ENCODE measurements at places on chromosomes 5 and 9.

DNA sequence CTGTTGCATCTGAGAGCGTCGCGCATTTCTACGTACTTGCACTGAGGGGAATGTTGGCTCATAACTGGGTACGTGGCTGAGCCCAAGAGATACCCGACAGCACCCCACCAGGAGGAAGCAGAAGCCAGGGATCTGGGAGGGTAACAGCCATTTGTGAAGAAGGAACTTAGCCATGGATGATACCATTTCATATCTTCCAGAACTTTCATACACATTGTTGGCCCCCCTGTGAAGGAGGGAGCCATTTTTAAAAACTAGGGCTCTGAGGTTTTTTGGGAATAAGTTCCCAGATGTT, 101.4 kb upstream of the SLC44A1 start:
- DNase-seq, result no peak

GRCh38 chr9:37300620-37301019, 121.9 kb upstream of the GRHPR start:
- DNase-seq, result no peak

DNA sequence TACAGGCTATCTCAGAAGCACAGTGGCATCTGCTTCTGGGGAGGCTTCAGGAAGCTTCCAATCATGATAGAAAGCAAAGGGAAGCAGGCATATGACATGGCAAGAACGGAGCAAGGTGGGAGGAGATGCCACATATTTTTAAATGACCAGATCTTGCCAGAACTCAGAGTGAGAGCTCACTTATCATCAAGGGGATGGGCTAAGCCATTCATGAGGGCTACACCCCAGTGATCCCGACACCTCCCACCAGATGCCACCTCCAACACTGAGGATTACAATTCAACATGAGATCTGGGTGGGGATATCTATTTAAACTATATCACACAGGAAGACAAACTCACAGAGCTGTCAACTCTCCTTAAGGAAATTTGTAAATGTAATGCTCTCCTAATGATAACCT, 258.8 kb downstream of the SPOCK1 start:
- no peak for DNase-seq

DNA sequence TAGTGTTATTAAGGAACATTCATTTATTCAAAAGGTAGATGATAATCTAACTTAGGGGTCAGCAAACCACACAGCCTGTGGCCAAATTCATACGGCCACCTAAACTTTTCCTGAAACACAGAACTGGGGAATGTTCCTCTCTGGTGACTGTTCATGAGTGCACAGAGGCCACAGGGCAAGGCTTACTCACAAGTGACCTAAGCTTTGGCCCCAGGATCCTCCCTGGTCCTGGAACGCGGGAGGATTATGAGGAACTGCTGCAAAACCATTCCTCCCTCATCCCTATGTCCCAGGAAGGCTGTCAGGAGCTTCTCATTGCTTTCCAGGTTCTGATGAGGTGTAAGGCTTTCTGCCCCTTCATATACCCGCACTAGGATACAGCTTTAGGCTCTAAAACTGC, 397.6 kb downstream of the SEMA5A start:
- no peak for DNase-seq

GRCh38 chr5:54309691-54310432, 511 bp downstream of the ARL15 start:
- peak; percentile 29 for DNase-seq

DNA sequence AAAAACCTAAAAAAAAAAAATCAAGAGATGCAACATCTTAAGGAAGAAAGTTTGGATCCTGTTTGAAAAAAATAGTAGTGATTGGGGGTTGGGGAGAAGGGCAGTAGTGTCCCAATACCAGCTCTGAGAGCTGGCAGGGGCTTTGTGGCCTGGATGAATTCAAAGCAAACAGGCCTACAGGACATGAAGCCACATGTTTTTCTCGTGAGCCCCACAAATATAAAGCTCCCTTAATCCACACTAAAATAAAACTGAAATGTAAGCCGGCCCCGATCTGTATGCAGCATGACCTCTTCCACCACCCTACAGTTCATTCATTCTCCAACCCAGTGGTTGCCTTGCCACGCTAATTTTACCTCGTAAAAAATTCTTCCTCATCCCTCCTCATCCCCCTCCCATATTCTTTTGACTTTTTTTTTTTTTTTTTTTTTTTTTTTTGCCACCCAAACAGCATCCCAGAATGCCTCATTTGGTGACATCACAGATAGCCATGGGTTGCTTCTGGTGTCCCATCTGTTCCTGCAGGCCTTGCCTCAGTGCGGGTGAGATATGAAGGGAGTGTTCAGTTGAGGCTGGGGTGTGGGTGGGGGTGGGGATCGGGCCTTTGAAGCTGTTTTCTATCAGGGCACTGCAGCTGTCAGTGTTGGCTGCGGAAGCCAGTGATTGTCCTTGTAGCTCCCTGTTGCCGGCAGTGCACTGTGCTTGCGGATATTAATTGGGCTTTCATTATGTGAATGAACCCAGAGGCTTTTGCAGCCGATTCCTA, 81.6 kb upstream of the NFIB start:
- DNase-seq, result no peak

DNA sequence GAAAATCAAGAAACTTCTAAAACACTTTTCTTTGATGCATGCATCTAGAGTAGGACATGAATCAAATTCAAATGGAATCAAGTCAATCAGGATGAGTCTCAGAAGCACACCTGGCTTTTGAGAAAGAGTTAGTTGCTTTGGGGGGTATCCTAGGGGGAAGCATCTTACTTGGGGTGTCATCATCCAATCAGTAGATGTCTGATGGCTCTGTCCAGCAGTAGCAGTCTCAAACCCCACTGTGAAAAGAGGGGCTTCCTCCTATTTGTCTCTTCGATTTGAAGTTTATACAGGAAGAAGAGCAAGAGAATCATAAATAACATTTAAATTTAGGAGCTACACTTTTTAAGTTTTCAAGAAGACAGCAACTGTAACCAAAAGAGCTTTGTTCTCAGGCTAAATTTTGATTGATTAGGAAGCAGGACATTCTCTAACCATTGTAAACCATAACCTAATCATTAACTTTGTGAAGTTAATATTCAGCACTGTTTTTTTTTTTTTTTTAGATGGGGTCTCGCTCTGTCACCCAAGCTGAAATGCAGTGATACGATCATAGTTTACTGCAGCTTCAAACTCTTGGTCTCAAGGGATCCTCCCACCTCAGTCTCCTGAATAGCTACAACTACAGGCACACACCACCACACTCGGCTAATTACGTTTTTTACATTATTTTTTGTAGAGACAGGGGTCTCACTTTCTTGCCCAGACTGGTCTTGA, 614.7 kb downstream of the CSNK1G3 start:
- no peak for DNase-seq

GRCh38 chr5:171418982-171419687, at the start of gene FGF18:
TSS of gene FGF18 (plus strand) at chr5:171419647. CDS start at chr5:171420200, 553 bp downstream.
- peak; percentile 36 for DNase-seq

- DNase-seq, result no peak
These were observed 52.1 kb downstream of the C9orf50 start for GRCh38 chr9:129568560-129569501.

DNA sequence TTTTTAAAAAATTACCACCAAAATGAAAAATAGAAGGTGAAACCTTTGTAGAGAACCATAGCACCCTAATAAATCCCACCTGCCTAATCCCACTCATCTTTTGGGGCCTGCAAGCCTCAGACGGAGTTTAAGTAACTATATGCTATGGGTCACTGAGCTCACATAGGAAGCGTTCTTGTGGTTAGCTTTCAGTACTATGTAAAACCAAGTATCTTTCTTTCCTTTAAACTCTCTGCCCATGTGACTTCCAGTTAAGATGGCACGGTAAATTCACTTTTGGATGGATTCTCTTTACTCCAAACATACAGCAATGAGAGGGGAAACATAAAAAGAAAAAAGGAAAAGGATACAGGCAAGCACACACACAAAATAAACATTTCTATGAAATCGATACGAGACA, 50.9 kb downstream of the FANCC start:
- no peak for DNase-seq

DNA sequence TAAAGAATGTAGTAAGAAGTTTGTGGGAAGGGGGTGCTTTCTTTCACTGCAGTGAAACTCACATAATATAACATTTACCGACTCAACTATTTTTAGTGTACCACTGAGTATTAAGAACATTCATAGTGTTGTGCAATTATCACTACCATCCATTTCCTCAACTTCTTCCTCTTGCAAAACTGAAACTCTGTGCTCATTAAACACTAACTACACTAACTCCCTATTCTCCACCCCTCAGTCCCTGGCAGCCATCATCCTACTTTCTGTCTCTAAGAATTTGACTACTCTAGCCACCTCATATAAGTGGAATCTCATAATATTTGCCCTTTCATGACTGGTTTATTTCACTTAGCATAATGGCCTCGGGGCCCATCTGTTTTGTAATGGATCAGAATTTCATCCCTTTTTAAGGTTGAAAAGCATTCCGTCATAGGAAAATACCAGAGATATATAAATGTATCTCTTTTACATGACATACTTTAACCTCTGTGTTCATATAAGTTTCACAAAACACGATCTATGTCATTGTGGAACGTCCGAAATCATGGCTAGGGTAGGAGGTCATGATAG, 56.3 kb upstream of the DIRAS2 start:
- no peak for DNase-seq

DNA sequence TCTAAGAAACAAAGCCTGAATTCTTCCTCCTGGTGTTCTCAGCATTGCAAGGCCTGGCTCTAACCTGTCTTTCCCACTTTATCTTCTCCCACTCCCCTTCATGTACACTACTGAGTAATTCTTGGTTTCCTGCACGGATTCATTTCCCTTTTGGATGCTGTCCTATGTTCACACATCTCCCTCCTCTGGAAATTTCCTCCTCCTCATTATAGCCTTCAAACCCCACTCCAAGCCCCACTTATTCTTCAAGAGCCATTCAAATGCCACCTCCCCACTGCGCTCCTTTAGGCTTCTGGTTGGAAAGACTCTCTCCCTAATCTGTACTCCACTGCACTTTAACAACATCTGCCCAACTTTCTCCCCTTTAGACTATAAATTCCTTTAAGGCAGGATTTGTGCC, 28.2 kb upstream of the C5orf63 start:
- DNase-seq, result peak; percentile 11

DNA sequence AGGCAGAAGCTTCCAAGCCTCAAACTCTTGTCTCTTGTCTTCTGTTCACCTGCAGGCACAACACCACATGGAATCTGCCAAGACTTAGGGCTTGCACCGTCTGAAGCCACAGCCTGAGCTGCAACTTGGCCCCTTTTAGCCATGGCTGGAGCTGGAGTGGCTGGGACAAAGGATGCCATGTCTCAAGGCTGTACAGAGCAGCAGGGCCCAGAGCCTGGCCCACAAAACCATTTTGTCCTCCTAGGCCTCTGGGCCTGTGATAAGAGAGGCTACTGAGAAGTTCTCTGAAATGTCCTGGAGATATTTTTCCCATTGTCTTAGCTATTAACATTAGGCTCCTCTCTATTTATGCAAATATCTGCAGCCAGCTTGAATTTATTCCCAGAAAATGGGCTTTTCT, 330.8 kb downstream of the DTWD2 start:
- DNase-seq, result no peak

DNA sequence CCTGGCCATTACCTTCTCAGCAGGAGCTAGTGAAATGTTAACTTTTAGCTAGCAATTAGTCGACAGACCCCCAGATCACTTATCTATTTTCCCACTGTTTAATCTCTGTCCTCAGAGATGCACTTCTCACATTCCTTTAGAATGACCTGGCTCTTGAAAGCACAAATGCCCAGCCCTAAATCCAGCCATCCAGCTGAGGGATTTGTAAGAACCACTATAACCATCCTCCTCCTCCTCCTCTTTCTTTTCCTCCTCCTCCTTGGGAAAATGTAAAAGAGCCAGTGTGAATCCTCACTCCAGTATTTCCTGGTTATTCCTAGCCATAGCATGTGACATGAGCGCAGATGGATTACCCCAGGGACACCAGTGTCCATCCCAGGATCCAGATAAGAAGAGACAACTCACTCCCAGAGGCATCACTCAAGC, 124.3 kb downstream of the ENC1 start:
- no peak for DNase-seq

DNA sequence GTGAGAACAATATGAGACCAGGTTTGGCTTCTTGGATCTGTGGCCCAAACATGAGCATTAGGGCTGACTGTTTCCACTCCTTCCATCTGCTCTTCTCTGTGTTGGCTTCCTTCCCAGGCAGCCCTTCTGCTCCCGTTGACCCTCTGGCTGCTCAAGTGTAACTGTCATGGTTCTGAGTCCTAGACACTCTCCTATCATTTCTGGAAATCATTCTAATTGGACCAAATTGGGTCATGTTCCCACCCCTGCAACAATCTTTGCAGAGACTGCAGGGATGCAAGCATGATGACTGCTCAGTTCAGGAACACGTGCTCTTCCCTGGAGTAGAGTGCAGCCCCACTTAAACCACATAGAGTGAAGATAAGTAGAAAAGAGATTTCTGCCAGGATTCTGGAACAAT, 741.4 kb downstream of the TAF11L14 start:
- DNase-seq, result no peak

GRCh38 chr5:64628901-64629300, 61.4 kb upstream of the SHISAL2B start:
- no peak for DNase-seq

DNA sequence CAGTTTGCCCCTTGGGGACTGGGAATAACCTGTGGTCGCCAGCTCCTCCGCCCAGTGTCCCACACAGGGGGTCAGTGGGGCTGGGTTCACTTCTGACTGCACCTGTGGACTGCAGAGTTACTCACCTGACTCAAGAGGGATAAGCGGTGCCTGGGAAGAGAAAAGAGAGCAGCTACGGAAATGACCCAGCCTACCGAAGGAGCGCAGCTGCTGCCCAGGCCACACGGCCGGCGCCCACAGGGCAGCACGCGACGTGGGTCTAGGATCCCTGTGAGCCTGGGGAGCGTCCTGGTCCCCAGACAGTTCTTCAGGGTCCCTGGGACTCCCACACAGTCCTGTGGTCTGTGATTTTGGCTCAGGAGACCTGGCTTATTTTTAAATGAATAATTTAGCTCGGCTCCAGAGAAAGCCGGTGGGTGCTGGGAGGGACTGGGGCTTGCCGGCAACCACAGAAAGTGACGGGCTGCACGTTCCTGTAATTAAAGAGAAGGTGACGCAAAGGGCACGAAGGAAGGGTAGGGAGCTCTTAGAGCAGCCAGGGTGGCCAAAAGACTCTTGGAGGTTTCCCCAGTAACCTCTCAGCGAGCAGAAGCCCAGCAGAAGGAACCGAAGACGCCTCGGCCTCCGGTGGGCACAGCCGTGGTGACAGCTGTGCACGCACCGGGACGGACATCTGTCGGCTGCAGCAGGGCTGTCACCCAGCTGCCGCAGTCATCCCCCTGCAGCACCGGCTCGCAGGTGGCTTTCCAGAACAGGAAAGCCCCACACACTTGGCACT, 97.5 kb upstream of the FCN2 start:
- DNase-seq, result no peak

DNA sequence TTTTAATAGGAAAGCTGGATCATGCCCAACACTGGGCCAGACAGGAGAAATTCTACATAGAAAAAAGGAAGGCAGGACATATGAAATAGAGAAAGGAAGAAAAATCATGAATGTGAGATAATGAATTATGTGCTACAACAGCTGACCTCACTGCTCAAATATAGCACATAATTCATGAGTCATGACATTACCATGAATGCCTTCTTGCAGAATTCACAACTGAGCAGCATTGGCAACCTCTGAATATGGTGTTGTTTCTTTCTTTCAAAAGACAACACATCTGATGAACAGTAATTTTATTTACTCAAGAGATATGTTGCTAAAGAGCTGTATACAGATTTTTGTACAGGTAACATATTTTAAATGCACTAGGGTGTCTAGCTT, 34.4 kb downstream of the APBA1 start:
- DNase-seq, result no peak
